T47D (cell line): ENCODE measurements at places on chromosomes 1 and 21.
A peak's percentile ranks its signal among the peaks of the same experiment; 100 is the strongest.

DNA sequence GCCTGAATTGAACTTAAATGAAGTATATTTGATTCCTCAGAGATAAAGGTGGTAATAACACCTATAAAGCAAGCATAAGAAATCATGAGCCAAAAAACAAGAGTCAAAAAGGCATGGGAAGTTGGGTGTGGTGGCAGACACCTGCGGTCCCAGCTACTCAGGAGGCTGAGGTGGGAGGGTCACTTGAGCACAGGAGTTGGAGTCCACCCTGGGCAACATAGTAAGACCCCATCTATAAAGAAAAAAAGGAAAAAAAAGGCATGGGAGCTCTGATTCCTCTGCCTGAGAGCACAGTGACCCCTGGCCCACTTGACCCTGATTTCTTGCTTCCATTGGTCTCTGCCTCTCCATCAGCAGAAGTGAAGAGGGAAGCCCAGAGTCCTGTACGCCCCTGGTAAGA is 40.3 kb downstream of the MT1HL1 start:
- DNase-seq = no peak

DNA sequence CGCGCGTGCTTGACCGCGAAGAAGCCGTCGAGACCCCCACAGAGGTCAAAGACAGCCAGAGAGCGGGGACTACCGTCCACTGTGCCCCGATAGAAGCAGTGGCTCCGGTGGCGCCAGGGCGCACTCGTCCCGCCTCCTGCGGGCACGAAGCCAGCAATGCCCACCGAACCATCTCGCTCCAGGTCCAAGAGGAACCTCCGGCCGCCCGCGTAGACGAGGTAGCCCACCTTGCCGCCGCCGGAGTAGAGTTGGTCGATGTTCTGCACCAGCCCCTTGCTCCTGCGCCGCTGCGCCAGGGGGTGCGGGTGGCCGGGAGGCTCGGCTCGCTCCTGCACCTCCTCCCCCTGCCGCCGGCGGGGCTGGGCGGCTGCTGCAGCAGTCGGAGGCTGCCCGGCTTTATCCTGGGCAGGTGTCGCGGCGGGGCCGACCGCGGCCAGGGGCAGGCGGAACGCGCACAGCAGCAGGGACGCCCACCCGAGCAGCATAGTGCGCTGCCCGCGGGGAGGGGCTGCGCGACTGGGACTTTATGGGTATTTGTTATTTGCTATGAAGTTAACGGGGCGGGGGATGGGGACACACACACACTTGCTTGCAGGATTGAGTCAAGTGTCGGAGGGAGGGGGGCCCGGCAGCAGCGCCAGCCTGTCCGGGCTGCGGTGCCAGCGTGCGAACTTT is 844 bp downstream of the ADAMTS5 start:
- no peak for DNase-seq

GRCh38 chr21:42117229-42117966 is 46.3 kb downstream of the UMODL1 start:
- DNase-seq = peak; percentile 76

DNA sequence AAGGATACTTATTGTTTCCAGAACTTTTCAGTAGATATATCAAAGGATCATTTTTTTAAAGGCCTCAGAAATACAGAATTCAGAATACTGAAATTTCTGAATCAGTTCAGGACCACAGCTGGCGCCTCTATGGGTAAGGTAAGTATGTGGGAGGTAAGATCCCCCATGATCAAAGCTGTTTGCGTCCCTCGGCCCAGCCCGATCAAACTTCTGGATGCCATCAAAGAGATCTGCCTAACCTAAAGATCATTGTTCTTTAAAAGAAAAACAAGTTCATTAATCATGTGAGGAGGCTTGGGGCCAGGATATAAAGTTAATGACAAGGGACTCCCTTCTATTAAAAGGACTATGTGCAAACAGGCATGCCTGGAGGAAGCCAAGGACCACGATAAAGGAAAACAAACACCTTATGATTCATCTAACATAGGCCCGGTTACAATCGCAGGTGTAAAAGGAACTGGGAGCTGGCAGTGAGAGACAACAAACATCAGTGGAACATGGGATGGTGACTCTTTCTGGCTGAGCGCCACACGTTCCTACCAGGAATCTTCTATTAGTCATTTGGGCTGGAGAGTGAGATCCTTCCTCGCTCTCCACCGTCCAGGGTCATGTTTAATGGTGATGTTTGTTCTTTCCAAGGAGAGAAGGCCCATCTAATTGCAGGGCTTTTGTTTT is 2.8 kb upstream of the BACE2 start:
- DNase-seq = no peak

- DNase-seq = no peak
Observed at GRCh38 chr1:94819238-94819944, 766 bp upstream of the SLC44A3 start.

- no peak for DNase-seq
Observed at GRCh38 chr1:215219372-215219771, 136.8 kb downstream of the KCNK2 start.

GRCh38 chr1:181479137-181479745 is 4.1 kb upstream of the CACNA1E start:
- peak; percentile 80 for DNase-seq

DNA sequence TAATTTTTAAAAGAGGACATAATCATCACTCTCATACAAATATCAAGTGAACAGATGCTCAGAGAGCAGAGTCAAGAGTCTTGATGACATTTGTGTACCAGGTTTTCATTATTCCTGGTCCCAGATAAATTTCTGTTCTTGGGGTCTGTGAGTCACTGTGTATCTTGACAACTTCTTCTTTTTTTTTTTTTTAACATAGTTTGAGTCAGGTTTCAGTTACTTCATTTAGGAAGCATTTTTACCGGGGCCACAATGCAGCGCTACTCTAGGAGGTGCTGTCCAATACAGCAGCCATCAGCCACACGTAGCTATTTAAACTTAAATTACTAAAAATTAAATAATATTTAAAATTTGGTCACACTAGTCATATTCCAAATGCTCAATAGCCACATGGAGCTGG is 188.1 kb upstream of the SAMSN1 start:
- DNase-seq = no peak

DNA sequence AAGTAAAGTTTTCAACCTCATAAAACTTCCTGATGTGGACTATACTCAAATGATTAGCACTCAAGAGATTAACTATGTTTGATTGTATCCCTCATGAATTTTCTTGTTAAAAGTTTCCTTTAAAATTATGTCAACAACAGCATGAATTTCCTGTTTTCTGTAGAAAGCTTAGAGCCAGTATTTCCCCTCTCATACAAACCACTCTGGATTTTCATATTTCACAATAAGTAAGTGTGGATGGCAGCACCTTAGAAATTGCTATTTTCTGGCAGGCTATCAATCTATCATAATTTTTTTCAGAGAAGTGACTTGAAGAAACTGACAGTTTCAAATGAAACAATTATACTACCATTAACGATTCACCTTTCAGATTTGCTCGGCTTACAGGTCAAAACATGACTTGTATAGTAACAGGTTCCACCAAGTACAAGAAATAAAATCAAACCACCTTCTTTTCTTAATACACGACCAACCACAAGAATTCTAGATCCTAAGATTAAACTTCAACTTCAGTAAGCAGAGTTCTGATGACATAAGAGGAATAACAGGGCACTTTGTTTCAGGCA is 20.8 kb downstream of the ELK4 start:
- DNase-seq = no peak

- no peak for DNase-seq
Observed at GRCh38 chr1:159911326-159912070, 11.5 kb upstream of the CFAP45 start.

- peak; percentile 97 for DNase-seq
Observed at GRCh38 chr1:29282924-29283803, 46.8 kb downstream of the PTPRU start.

GRCh38 chr21:31012133-31013089 is 25.9 kb downstream of the KRTAP19-8 start:
- no peak for DNase-seq

DNA sequence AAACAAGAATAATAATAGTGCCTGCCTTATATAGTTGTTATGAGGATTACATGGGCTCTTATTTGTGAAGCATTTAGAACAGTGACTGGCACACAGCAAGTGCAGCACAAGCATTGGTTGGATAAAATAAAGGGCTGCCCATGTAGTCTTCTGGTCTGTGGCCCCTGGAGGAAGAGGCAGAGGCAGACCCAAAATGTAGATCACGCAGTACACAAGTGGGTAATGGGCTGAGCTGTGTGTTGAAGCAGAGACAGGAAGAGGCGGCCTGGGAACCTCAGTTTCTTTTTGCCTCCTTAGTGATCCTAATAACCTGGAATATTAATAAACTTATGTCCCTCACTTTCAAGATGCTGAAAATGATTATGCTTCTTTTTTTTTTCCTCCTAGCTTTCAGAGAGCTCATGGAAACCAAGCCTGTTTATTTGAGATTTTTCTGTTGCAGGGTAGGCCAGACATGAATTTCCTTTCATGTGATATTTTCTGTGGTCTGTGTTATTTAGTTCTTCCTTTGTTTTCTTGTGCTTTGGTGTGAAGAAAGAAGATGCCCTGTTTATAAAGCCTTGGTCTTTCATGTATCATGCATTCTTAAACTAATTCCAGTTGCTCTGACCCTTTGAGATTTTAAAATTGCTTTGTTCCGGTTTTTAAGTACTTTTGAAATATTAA is 42.5 kb downstream of the LRRC8D start:
- DNase-seq = no peak

DNA sequence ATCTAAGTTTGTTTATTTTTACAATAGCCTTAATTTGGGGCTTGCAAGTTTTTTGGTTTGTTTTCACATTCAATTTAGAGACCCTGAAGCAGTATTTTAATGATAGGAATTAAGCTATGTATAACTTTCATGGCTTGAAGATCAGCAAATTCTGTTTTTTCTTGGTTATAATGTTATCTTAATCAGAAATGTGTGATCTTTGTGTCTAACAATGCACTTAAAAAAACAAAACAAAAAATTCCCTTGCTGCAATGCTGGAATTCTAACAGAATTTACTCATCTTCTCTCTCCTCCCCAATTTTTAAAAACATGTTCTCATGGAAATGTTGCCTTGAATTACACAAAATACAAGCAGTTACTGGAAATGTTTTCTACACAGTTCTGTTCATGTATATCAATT is 113.1 kb downstream of the OLFML2B start:
- DNase-seq = no peak

- DNase-seq = no peak
Observed at GRCh38 chr1:20837554-20838192, 50.6 kb upstream of the HP1BP3 start.

DNA sequence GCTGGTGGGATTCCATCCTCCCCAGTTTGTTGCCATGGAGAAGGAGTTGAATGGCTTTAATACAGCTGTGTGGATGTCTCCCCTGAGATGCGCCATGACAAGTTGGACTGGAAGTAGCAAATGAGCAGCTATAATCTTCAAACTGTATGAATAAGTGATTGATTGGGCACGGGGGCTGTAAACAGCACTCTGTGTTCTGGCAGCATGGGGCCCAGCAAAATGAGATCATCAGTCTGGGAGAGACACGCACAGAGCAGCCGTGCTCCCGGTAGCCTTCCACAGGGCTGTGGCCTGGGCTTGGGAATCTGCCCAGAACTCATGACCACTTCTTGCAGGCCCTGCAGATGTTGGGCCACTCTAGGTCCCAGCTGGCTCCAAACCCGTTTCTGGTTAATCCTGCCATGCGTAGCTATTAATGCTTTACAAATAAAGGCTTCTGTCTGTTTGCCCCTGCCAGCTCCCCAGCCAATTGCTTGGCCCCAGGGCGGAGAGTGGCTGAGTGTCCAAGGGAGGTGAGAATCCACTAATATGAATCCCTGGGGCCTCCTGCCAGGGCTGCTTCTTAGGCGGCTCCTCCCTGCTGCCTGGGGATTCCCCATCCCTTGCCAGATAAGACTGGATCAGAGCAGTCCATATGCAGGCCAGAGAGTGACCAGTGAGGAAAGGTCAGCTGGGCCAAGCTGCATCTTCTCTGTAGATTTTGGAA is 642.9 kb downstream of the AJAP1 start:
- DNase-seq = no peak

- no peak for DNase-seq
Observed at GRCh38 chr1:42830631-42831030, 13.4 kb upstream of the SVBP start.

DNA sequence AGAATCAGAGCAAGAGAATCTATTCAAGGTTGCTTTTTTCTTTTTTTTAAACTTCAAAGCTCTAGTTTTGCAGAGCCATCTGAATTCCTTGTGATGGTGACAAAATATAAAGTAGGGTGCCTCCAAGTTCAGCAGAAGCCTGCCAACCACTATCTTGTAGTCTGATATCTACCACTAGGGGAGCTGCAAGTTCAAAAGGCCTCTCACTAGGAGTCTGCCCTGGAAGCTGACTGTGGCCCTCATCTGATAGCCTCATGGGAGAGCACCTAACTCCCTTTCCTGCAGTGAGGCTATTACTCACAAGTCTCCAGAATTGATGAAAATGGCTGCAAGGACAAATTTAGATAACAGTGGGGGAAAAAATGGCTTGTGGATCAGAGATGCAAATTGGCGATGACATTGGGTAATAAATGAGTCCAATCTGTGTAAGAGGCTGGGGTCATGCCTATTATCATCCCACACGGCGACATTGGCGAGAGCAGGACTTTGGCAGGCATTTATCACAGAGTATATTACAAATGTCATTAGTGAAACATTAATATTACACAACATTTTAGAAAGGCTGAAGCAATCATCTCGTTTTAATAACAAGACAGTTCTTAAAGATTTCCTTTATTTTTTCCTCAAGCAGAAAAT is 10.7 kb upstream of the ZP4 start:
- DNase-seq = no peak

DNA sequence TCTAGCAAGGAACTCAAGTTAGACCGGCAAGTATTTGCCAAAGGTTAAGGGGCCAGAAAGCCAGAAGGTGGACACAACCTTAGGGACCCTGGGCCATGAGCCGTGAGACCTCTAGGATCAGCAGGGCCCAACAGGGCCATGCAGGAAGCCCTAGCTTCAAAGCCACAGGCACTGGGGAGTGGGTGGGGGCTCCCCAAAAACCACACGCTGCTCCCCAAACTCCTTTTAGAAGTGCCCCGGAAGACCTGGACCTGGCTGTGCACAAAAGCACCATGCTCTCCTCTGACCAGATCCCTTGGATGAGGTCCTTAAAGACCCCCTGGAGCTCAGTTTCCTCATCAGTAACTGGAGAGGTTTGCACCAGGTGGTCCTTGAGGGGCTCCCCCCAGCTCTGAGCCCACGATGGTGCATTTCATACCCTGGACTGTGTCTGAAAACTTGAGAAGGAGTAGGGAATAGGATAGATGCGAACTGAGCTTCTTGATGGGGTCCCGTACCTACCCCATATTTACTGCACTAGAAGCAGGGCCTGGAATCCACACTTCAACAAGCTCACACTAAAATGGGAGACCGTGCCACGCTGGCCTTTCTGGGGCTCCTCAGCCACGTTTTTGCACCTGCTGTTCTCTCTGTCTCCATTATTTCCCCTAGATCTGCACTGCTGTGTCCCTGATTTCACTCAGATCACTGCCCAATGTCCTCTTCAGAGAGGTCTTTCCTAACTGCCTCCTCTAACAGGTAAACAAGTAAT is 40.6 kb upstream of the LBR start:
- DNase-seq = no peak

- DNase-seq = no peak
Observed at GRCh38 chr1:20682571-20683236, 21.5 kb upstream of the DDOST start.

GRCh38 chr1:213651077-213651476 is 336.7 kb upstream of the PROX1 start:
- DNase-seq = no peak
